Heart left ventricle (tissue), 16 donors: ENCODE measurements at places on chromosomes 1 and 21. TPM values are rescaled to one million over a fixed set of nuclear protein-coding genes. Genes with fewer than 3 reads are reported as not detected.

Gene B3GALT5
- not detected for total RNA-seq

DNA sequence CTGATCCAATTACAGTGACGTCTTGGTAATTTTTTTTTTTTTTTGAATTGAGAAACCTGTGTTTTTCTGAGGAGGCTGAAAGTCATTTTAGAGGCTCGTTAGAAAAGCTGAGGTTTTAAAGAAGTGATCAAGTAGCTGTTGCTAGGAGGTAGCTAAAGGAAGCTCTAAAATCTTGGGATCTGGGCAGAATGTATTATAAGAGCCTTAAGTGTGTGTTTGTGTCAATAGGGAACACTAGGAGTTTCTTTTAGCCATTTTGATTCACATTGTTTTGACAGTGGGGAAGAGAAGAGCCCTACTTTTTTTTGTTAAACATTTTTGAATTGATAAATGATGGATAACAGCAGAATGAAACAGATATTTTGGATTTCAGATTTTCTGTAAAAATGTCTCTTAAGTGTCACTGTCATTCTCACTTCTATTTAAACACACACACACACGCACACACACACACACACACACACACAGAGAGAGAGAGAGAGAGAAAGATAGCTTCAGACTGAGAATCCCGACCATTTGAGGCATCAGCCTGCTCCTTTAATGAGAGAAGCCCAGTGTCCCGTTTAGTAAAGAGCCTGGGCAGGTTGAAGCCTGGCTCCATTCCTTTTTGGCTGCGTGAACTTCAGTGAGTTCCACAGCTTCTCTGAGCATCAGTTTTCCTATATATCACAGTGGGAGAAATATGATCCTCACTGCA lies 79.1 kb upstream of the GPR88 start:
- no peak for DNase-seq

DNA sequence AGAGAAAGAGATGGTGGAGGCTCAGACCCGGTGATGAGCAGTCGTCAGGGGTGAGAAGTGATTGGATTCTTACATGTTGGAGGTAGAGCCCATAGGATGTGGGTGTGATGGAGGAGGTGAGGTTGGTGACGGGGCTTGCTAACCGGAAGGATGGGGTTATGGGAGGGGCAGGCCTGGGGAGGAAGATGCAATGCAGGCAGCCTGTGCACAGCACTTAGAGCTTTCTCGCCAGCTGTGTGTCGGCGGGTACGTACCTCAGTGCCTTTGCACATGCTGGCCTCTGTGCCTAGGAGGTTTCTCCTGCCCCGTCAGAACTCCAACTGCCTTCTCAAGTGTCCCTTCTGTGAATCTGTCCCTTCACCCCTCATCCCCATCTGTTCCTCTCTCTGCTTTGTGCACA lies 2.9 kb upstream of the BSND start:
- no peak for DNase-seq

GRCh38 chr1:228825840-228826484 lies 90.7 kb downstream of the RHOU start:
- DNase-seq = no peak

- DNase-seq = no peak
Measured at GRCh38 chr1:203743091-203743571, 21.9 kb upstream of the LAX1 start.

Gene GBP1
- total RNA-seq = 6.4 TPM

Gene LAX1
- 0.12 TPM for total RNA-seq

Gene PADI3
- not detected for total RNA-seq

- no peak for DNase-seq
Measured at GRCh38 chr21:45618846-45619485, 24.6 kb upstream of the PCBP3 start.

Gene ERICH3
- not detected for total RNA-seq

- DNase-seq = no peak
Measured at GRCh38 chr1:163877016-163877415, 555.3 kb downstream of the NUF2 start.

Gene GNG4
- not detected for total RNA-seq
